Fibroblast of skin of left biceps (primary cell): ENCODE measurements at places on chromosomes 12 and 14.

- DNase-seq: no peak
Measured at GRCh38 chr12:2664721-2665577, 129.8 kb upstream of the FKBP4 start.

- DNase-seq: no peak
Measured at GRCh38 chr14:64686282-64686615, 18.0 kb upstream of the PLEKHG3 start.

DNA sequence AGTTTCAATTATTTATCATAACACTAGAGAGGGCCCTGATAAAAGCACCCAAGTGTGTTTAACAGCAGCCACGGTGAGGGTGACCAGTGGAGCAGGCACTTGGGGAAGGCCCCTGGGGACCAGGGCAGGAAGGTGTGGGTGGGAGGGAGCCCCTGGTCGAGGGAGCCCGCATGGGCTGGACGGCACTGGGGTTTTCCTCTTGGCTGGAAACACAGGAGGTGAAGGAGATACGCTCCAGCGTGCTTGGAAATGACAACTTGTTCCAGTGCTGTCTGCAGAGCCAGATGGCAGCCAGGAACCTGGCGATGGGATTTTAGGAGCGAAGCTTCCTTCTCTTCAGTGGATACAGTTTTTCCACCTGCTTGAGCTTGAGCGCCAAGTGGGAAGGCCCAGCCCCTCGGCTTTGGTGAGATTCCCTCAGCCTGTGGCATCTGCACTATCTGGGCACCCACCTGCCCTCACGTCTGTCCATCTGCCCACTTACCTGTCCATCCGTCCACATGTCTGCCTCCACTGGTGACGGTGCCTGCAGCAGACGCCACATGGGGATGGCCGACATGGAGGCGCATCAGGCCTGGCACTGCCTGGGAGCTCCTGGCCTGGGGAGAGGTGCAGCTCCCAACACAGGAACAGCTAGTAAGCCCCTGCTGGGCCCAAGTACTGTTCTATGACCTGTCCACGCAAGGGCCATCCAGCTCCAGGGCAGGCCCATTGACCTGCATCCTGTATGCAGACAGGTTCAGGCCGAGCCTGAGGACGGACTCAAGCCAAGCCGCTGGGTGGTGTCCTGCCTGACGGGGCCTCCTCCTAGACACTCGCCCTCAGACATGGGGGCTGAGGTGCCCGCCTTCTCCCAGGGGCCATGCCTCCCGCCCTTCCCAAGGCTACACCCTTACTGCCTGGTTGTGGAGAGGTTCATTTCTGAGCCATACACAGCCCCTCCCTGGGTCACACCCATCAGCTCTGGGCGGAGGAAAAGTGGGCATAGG lies 192.2 kb upstream of the C14orf180 start:
- DNase-seq: no peak

DNA sequence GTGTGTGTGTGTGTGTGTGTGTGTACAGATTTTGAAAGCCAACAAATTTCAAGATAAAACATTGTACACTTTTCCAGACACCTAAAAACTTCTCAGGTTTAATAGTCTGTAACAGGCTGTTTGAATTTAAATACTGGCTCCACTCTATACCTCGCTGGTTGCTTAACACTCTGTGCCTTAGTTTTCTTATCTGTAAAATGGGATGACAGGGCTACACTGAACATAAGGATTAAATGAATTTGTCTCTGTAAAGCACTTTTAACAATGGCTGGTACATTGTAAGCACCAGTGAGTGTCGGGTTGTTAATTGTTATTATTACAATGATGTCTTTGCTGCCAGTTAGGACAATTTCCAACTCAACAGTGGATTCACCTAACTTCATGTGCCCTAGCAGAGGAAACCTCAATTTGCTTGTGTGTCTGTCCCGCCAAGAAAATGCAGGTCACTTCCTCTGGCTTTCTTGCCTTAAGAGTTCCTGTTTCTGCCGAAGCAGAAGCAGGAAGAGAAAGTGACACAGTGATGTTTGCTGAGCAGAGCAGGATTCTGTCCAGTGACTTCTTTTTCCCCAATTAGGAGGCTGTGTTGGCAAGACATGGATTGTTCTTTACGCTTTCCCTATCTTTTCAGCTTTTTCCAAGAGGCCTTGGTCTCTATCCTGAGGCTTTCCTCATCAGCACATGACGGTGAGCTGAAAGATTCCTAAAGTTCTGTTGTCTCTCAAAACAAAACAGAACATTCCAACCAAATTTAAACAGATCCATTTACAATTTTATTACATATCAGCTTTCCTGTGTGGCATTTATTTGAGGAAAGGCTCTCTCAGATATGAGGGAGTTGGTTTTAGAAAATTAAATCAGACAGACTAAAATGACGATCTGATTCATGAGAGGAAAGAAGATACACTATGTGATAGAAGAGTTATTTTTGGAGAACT lies 154.1 kb upstream of the ATP2B1 start:
- DNase-seq: no peak

DNA sequence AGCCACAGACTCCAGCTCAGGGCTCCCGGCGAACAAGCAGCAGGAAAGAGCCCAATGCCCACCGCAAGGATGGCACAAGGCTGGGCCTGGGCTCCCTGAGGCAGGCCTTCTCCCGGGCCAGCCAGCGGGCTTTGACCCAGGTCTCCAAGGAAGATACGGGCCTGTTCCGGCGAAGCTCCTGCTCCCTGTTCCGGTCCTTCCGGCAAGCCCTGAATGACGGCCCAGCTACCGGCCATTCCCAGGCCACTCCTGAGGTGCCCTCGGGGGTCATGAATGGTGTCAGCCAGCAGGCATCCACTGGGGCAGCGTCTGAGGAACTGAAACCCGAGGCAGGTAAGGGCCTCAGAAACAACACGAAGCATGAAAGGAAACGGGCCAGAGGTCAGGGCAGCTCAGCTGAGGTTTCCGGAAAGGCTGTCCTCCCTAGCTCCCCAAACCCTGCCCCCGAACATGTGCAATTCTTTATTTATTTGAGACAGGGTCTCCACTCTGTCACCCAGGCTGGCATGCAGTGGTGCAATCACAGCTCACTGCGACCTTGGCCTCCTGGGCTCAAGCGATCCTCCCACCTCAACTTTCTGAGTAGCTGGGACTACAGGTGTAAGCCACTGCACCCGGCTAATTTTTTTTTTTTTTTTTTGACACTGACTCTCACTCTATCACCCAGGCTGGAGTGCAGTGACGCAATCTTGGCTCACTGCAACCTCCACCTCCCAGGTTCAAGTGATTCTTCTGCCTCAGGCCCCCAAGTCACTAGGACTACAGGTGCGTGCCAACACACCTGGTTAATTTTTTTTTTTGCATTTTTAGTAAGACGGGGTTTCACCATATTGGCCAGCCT lies 6.0 kb downstream of the EXOC3L4 start:
- no peak for DNase-seq

DNA sequence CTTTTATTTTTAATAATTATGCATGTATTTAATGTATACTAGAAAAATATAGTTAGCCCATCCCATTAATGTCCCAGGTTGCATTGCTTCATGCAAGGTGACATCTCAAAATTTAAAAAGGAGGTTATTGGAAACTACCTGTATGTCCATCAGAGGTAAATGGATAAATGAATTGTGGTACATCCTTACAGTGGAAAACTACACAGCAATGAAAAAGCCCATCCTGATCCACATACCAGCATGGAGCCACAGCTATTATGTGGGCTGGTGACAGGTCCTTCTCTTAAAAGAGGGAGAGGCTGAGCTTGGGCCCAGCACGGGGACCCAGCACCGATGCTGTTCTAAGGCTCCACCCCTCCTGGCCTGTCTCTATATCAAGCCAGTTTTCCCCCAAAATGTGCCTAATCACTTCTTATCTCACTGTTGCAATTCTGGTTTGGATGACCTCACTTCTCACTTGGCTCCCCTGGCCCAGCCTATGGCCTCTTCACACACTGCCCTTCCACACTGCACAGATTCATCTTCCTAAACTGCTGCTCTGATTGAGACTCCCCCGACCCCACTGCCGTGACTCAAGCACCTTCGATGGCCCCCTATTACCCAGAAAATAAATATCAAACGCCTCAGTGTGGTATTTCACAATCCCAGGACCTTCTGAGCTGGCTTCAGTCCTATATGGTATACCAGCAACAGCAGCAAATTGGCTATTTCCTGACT lies 97.1 kb upstream of the NCOR2 start:
- DNase-seq: no peak

GRCh38 chr12:127810041-127810440 lies 456.9 kb upstream of the TMEM132C start:
- DNase-seq: peak; percentile 97

GRCh38 chr14:24327303-24327702 lies 7.6 kb downstream of the ADCY4 start:
- DNase-seq: no peak

DNA sequence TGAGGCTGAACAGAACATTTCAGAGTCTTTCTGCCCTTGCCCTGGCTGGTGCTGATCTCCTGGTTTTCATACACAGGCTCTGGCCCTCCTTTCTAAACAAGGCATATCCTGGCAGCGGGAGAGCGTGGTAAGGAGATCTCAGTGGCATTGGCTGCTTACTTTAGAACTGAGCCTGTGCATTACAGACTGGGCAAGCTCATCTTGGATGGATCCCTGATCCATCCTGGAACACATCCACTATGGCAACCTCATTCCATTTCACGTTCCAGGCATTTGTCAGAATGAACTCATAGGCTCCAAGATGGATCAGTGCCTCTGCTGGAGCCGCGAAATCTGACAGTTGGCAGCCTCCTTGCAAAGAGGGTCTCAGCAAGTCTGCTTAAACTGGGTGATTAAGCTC lies 224.5 kb upstream of the PELI2 start:
- no peak for DNase-seq

GRCh38 chr12:57451233-57451778 lies 3.8 kb upstream of the INHBE start:
- no peak for DNase-seq

GRCh38 chr12:102957339-102958050 lies at the start of gene ASCL1:
ASCL1 (plus strand) TSS chr12:102957674; CDS start chr12:102958245, 571 bp downstream.
- no peak for DNase-seq

GRCh38 chr14:45028107-45028626 lies 55.7 kb upstream of the PRPF39 start:
- DNase-seq: no peak
